ENCODE measurements at places on chromosomes 5 and 9. TPM values are rescaled to one million over a fixed set of nuclear protein-coding genes. Genes with fewer than 3 reads are reported as not detected.

GRCh38 chr5:50744776-50745175 lies 78.3 kb downstream of the PARP8 start:
- no peak for DNase-seq

GRCh38 chr5:151086905-151087360 lies 6.1 kb upstream of the TNIP1 start:
- DNase-seq: no peak

GRCh38 chr9:123999661-124000060 lies 11.9 kb upstream of the LHX2 start:
- no peak for DNase-seq

TMEM171 gene
- not detected for total RNA-seq

PCDHAC2 gene
- total RNA-seq: 0.77 TPM

GNAQ gene
- 35.4 TPM for total RNA-seq

SAXO1 gene
- not detected for total RNA-seq

DNA sequence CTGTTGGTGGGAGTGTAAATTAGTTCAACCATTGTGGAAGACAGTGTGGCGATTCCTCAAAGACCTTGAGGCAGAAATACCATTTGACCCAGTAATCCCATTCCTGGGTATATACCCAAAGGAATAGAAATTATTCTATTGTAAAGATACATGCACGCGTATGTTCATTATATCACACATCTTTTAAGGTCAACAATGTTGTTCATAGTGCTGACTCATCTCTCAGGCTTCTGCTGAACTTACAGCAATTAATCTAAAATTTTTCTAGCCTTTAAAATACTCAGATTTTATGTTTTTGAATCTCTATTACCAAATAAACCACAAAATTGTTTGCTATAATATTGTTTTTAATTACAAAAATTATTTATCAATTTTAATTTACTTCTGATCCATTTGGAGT lies 38.8 kb upstream of the ZNF618 start:
- DNase-seq: no peak

CORO2A gene
- total RNA-seq: 2.8 TPM

GABRA1 gene
- not detected for total RNA-seq

KCNV2 gene
- total RNA-seq: not detected

DNA sequence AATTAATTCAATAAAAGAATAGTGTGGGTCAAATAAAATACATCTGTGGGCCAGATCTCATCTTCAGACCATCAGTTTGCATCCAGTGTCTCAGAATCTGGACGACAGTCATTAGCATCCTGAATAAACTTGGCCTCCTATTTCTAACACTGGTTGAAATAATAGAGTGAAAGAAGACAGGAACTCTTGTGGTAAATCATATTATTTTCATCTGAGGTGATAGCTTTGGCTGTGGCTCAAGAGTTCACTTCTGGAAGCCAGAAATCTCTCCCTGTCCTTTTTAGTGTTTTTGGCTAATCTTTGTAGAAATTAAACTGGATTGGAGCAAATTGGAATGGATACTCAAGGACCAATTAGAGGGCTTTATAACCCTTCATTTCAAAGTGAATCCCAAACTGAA lies 63.4 kb upstream of the HMHB1 start:
- no peak for DNase-seq

ADRB2 gene
- 2.9 TPM for total RNA-seq

DBH gene
- total RNA-seq: not detected

FAM78A gene
- total RNA-seq: 3.8 TPM

GRCh38 chr5:6508931-6509330 lies 60.3 kb downstream of the UBE2QL1 start:
- DNase-seq: no peak

- DNase-seq: no peak
Observed at GRCh38 chr5:61397238-61397637, 65.2 kb downstream of the ZSWIM6 start.

GRCh38 chr5:163571744-163572143 lies 66.3 kb downstream of the MAT2B start:
- no peak for DNase-seq

- no peak for DNase-seq
Observed at GRCh38 chr5:119452060-119452372, 281 bp upstream of the HSD17B4 start.

LCN15 gene
- total RNA-seq: not detected

CDK7 gene
- total RNA-seq: 5.1 TPM

GRCh38 chr5:13830536-13830935 lies 114.0 kb downstream of the DNAH5 start:
- DNase-seq: no peak

CFAP77 gene
- not detected for total RNA-seq

- no peak for DNase-seq
Observed at GRCh38 chr5:18652404-18653215, 1018.4 kb downstream of the TAF11L14 start.

FGF1 gene
- total RNA-seq: not detected

DNA sequence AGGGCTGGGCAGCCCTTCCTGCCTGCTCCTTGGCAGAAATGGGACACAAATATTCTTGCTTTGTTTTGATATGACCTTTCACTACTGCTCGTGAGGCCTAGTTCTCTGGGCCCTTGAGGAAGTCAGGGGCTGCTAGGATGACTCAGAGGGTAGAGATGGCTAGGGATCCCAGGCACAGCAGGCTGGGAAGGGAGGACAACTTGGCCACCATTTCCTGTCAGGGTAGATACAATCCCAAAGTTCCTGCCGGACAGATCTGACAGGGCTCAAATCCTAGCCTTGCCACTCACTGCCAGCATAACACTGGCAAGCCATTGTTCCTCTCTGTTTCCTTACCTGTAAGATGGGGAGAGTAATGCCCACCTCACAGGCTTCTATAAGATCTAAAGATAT lies 31.7 kb upstream of the MEIKIN start:
- no peak for DNase-seq

PRDM9 gene
- total RNA-seq: not detected

GRCh38 chr9:134136118-134136995 lies 475 bp downstream of the WDR5 start:
- DNase-seq: peak; percentile 40

GRCh38 chr5:10578293-10578665 lies 14.4 kb downstream of the ANKRD33B start:
- no peak for DNase-seq

GRCh38 chr5:59483971-59484472 lies 409.5 kb downstream of the PDE4D start:
- DNase-seq: no peak

- DNase-seq: no peak
Observed at GRCh38 chr9:91857291-91858212, 92.5 kb downstream of the ROR2 start.

GRCh38 chr5:36028816-36029465 lies 37.7 kb downstream of the UGT3A2 start:
- DNase-seq: no peak

CCDC180 gene
- total RNA-seq: 20.2 TPM

SLCO6A1 gene
- not detected for total RNA-seq

TAF1L gene
- total RNA-seq: not detected

DNA sequence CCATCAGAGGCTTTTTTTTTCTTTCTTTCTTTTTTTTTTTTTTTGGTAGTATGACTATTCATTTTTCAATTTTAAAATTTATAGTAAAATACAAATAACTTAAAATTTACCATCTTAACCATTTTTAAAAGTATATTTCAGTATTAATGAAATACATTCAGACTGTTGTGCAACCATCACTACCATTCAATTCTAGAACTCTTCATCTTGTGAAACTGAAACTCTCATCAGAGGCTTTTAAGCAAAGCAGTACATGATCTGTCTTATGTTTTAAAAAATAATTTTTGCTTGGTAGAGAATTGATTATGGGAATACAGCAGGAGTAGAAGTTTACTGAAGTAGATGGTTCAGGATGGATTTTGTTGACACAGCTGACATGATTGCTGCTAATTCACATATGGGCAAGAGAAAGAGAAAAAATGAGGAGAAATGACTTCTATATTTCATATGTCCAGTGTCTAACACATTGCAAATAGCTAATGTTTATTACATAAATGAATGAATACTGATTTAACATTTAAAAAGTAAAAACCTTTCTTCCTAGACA lies 13.4 kb downstream of the ELOVL7 start:
- DNase-seq: no peak

DNA sequence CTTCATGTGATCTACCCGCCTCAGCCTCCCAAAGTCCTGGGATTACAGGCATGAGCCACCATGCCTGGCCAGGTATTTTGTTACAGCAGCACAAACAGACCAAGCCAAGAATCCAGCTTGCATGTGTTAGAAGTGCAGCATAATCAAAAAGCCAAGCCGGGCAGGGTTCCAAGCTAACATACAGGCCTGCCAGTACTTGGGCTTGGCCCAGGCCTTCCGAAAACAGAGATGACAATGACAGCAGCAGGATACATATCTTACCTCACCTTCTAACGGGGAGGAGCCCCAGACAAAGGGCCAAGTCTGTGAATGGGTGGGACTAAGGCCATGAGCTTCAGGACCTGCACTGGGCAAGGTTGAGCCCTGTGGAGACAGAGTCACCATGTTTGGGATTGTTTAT lies 91.4 kb upstream of the ZNF462 start:
- peak; percentile 15 for DNase-seq

- no peak for DNase-seq
Observed at GRCh38 chr5:126055348-126055729, 367.9 kb upstream of the GRAMD2B start.

GRCh38 chr9:81789721-81790120 lies 100.4 kb upstream of the TLE1 start:
- no peak for DNase-seq

PCDHGA10 gene
- 2.4 TPM for total RNA-seq

GRCh38 chr5:79802406-79802805 lies 112.8 kb downstream of the CMYA5 start:
- no peak for DNase-seq

DNA sequence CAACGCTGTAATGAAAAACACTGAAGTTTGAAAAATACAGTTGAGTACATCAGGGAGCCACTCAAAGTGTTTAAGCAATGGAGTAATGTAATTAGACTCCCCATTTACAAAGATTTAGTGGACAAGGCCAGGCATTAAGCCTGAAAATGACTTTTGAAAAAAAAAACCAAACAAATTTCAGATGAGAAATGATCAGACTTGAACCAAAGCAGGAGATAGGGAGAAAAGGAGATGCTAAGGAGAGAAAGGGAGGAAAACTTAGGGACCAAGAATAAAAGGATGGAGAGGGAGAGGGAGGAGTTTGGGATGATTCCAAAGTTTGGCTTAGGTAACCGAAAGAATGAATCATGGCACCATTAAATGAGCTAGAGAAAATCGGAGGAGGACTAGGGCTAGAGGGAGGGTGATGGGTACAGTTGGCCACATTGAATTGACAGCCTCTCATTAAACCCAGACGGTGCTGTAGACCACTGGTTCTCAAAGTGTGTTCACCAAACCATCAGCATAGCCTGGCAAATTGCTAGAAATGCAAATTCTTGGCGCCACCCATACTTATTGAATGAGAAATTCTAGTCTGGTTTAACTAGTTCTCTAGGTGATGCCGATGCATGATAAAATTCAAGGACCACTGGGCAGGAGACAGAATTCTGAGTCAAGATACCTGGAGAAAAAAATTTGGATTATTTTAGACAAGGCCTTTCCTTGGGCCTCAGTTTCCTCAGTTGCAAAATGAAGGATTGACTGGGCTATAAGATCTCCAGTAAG lies 6.2 kb upstream of the CPEB4 start:
- DNase-seq: no peak

DNA sequence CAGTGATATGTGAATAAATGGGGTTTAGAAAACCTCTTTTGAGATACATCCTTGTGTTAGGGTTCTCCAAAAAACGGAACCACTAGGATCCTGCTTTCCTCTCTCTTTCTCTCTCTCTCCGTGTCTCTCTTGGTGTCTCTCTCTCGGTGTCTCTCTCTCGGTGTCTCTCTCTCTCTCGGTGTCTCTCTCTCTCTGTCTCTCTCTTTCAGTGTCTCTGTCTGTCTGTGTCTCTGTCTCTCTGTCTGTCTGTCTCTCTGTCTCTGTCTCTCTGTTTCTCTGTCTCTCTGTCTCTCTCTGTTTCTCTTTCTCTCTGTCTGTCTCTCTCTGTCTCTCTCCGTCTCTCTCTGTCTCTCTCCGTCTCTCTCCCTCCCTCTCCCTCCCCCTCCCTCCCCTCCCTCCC lies 7.8 kb upstream of the TEX48 start:
- DNase-seq: no peak

FCN2 gene
- not detected for total RNA-seq

TBCA gene
- total RNA-seq: 178 TPM

FRMPD1 gene
- not detected for total RNA-seq

NME5 gene
- 0.26 TPM for total RNA-seq

CERCAM gene
- total RNA-seq: 70.7 TPM

- no peak for DNase-seq
Observed at GRCh38 chr5:131396015-131396414, 132.2 kb downstream of the CDC42SE2 start.

DNA sequence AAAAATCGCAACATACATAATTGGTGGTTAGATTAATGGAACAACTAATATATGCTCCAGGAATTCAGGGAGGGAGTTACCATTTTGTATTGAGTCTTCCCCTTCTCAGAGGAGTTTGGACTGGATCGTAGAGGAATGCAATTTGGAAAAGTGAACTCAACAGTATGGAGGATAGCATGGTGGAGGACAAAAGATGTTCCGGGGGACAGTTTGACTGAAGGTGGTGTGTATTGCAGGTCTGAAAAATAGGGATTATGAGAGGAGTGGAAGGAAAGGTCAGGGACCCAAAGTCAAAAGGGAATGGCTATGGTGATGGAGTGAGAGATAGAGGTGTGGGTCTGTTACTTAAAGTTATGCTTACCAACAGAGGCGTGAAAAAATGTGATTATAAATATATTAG lies 1.5 kb downstream of the DNAJC21 start:
- DNase-seq: no peak

PCDHB10 gene
- total RNA-seq: 6.2 TPM

DNA sequence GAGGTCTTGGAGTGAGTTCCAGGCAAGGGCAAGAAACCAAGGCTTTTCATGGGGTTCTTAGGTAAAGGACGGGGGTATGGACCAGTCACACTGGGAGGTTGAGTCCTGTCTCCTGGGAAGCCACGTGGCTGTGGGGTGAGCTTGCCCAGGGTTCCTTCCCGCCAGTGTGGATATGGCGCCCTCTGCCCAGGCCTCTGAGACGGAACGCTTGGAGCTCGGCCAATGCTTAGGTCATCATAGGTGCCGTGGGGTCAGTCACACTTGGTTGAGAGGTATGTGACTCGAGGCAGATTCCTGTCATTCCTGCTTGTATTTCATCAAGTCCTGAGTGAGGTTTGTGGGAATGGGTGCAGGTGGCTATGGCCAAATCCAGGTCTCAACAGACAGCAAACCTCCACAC lies 46.2 kb downstream of the TENT4A start:
- DNase-seq: no peak

GRCh38 chr9:108469654-108470053 lies 386.1 kb downstream of the ACTL7B start:
- no peak for DNase-seq

GRCh38 chr5:31131381-31131891 lies 62.0 kb upstream of the CDH6 start:
- DNase-seq: no peak
